ENCODE measurements at places on chromosomes 7 and 10.

GRCh38 chr7:119439192-119439591 is 833.8 kb upstream of the KCND2 start:
- no peak for DNase-seq

- DNase-seq: no peak
Measured at GRCh38 chr10:129063877-129064276, 403.2 kb upstream of the MGMT start.

- DNase-seq: no peak
Measured at GRCh38 chr7:116598278-116598677, 73.4 kb downstream of the CAV1 start.

DNA sequence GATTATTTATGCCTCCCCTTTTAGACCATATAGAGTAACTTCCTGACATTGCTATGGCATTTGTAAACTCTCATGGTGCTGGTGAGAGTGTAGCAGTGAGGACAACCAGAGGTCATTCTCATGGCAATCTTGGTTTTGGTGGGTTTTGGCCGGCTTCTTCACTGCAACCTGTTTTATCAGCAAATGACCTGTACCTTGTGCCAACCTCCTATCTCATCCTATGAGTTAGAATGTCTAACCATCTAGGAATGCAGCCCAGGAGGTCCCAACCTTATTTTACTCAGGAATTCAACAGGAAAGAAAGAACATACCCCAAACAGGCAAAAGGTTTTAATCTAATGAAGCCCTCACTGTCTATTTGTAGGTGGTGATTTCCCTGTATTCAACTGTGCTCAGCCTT is 205.4 kb upstream of the YAE1 start:
- DNase-seq: no peak

DNA sequence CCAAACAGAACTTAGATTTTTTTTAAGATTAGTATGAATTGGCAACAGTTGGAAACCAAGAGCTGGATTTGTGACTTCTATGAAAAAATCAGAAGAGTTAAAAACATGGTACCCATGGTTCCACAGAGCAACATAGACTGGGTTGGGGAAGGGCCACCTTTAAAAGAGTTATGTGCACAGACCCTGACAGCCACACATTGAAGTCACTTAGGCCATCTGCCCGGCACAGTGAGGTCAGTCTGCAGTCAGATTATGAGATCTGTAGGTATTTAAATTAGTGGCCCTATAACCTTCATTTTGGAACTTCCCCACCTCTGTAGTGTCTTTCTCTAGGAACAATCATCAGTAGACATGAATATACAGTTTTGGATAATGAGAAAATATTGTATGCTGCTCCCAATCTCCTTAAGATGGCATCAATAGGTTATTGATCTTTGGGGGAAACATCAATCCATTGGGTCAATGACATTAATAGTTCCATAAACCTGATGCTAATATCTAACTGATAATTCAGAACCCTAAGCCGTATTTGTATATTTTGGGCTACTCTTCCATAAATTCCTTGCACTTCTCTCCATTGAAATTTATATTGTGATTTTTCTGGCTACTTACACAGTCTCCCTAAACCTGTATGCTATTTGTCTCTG is 7.0 kb downstream of the ANKRD1 start:
- DNase-seq: no peak

GRCh38 chr10:123896246-123896927 is 4.8 kb upstream of the CPXM2 start:
- DNase-seq: no peak

DNA sequence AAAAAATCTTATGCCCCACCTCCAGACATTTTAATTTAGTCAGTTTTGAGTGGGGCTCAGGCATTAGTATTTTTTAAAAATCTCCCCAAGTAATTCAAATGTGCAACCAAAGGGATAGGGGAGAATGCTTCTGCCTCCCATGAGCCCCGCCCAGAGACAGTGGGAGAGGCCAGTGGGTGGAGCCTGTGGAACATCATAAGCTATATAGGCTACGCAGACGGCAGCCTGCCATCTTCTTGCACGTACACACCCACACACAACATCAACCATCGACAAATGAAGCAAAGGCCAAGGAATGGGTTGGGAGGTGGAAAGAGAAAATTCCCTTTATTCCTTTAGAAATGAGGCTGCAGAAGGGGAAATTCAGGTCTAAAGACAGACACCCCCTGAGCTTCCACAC is 25.2 kb downstream of the CREB3L2 start:
- DNase-seq: no peak

DNA sequence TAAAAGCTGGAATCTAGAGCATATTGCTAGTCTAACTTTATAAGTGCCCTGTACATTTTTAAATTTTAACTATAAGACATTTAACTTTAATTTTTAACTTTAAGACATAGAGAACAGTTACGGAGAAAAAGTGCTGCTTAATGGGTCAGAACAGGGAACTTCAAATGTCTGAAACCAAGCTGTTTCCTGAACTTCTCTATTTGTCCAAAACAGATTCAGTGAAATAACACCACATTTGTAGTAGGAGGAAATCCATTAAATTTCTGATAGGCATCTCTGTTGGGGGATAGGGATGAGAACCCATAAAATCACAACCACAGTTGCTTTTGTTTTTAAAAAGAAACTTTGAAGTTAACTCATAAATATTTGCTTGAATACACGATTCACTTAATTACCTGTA is 170.8 kb upstream of the ANK3 start:
- DNase-seq: no peak

GRCh38 chr10:73655257-73655989 is 406 bp downstream of the SYNPO2L start:
- DNase-seq: no peak

GRCh38 chr7:129166745-129167144 is 21.7 kb upstream of the SMO start:
- DNase-seq: no peak

DNA sequence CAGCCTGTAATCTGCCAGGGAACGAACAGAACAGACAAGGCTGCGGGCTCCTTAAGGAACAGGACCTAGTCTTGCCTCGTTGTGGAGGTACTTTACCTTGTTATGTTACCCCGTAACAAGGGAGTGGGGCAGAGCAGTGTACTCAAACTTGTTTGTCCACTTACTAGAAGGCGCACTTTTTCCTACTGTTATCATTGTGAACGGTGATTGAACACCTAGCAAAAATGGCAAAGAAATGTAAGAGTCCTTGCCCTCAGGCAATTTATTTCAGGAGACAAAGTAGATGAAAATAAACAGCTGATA is 620 bp upstream of the IMPDH1 start:
- DNase-seq: no peak

GRCh38 chr7:24419511-24419910 is 135.5 kb downstream of the NPY start:
- DNase-seq: no peak

DNA sequence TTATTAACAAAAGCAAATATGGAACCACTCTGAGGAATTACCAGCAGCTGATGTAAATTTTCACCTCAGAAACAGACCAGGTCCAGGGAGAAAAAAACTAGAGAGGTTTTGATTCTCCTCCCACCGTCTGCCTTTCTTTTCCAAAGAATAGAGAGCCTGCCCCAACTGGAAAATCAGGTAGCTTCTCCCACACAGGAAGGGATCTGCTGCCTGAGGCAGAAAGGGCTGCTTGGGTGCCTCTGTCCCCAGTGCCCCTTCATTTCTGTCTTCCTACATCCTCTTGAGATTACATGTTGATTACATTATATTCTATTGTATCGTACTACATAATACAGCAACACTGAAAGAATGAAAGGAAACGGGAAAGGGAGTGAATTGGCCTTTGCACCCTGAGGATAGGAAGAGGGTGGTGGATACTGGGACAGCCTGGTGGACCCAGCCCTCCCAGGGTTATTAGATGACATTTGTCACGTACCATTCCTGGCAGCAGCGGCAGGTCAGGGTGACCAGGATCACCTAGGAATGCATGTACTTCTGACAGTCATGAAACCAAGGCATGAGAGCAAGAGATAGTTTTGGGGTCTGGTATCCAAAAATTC is 8.9 kb downstream of the ST8SIA6 start:
- no peak for DNase-seq

DNA sequence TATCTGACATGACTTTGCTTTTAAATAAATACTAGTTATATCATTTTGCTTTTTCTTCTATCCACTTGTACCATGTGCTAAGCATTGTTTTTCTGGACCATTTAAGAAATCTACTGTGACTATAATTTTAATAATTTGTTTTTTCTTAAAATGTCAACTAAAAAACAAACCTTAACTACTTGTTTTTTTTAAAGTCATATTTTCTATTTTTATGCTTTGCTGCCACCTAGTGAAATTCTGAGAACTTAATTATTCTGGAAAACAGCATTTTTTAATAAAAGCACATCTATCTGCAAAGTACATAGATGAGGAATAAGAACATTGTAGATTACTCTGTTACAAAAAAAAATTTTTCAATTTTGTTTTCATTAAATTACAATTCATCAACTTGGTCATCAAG is 47.4 kb downstream of the ORC5 start:
- no peak for DNase-seq

GRCh38 chr7:133195868-133196267 is 57.0 kb upstream of the EXOC4 start:
- DNase-seq: no peak

DNA sequence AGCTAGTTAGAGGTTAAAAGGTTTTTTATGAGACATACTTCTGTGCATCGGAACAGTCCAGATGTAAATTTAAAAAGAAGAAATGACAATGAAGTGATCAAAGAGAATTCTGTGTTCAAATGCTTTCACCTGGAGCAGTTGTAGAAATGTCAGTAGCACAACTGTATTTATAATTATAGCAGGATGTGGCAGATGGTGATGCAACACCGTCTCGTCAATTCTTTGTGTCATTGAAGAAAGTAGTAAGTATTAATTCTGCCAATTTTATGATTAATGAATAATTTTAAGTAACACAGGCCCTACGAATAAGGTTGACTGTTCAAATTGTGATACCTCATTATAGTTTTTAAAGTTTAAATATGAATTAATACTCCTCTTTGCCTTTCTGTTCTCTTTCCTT is 171.1 kb downstream of the ADK start:
- no peak for DNase-seq

- DNase-seq: peak; percentile 79
Measured at GRCh38 chr10:63114031-63114814, 18.9 kb upstream of the NRBF2 start.

GRCh38 chr7:132083537-132084123 is 492.6 kb downstream of the PLXNA4 start:
- DNase-seq: no peak

DNA sequence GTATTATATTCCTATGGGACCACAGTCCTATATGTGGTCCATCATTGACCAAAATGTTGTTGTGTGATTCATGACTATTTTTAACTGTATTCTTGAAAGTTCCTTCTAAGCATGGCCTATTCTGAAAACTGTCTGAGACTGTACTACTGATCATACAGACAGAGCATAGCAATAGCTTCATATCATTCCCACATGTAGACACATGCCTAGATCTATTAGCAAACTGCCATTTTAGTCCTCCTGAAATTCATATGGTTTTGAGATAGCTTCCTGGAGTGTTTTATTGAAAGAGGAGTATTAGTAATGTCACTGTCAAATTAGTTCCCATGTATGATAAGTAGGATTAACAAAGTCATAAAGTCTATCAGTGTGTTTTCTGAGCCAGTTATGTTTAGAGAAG is 157.5 kb downstream of the BMPER start:
- DNase-seq: no peak

- DNase-seq: no peak
Measured at GRCh38 chr7:133344275-133344674, 91.4 kb downstream of the EXOC4 start.

DNA sequence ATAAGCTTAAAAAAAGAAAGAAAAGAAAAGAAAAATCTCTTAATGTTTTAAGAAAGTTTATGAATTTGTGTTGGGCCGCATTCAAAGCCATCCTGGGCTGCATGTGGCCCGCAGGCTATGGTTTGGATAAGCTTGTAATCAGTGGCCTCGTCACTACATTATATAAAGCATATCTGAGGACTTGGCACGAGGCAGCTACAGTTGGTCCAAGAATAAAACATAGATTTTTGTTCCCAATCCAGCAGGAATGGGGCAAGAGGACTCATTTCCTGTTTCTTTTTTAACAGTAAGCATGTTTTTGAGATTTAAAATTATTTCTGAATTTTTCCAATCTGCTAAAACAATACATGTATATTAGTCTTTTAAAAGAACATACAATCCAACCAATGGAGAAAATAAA is 28.6 kb downstream of the MCM10 start:
- no peak for DNase-seq

GRCh38 chr10:70509757-70510147 is 31.2 kb downstream of the PALD1 start:
- DNase-seq: no peak

DNA sequence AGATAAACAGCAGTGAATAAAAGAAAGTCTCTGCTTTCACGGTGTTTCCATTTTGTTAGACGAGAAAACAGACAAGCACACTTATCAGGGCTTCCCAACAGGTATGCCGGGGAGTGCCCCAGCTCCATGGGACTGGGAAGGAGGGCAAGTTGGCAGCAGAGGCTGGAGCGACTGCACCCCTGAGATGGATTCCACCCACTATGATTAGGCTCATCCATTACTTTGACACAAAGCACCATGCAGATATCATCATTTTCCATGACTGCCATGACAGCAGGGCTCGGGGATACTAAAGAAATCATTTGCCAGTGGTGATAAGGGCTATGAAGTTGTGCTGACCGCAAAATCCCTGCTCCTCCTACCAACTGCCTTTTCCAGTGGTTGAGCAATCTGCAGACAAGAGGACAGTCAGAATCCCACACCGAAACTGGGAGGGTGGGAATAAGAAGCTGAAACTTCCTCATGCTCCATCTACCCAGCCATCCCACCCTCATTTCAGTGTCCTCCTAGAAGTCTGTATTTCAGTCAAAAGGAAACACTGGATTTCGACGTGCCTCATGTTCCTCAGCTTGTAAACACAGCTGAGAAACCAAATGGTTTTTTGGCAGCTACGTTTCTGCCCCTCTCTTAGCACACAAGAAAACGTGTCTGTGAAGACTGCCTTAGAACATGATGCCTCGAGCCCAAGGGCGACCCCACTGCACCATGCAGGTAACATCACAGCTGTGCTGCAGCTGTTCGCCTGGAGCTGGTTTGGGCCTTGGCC is 15.5 kb downstream of the CREB3L2 start:
- DNase-seq: no peak

- no peak for DNase-seq
Measured at GRCh38 chr10:72740528-72740927, 48.6 kb downstream of the MCU start.

- DNase-seq: no peak
Measured at GRCh38 chr10:10527861-10528562, 489.7 kb upstream of the CELF2 start.
